ENCODE measurements at places on chromosomes 1 and 21.

GRCh38 chr1:235821361-235821981 lies 45.2 kb downstream of the LYST start:
- no peak for DNase-seq

DNA sequence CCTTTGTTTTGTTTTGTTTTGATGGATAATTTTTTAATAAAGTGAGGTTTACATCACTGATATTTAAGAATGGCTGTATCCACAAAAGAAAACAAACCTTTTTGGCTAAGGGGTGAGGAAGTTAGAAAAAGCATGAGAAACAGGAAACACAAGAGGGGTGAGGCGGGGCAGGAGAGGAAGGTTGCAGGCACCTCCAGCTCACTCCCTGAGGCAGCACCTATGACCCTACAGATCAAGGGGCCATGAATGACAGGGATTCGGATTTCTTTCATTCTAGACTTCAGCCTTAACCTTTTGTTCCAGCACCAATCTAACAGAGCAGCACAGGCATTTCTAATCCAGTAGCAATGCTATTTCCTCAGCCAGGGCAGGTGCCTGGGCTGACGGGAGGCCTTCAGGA lies 4.4 kb downstream of the CLCA4 start:
- DNase-seq = no peak

GRCh38 chr1:209513226-209513625 lies 70.3 kb upstream of the CAMK1G start:
- DNase-seq = peak; percentile 56

- no peak for DNase-seq
These were observed 5.5 kb downstream of the C2CD2 start for GRCh38 chr21:41948078-41948895.

- no peak for DNase-seq
These were observed 64.6 kb upstream of the RALGPS2 start for GRCh38 chr1:178660461-178660860.

- DNase-seq = peak; percentile 73
These were observed 489 bp downstream of the TNNI1 start for GRCh38 chr1:201421041-201421440.

GRCh38 chr21:43208561-43209332 lies 39.9 kb downstream of the CRYAA start:
- DNase-seq = no peak

- DNase-seq = peak; percentile 64
These were observed 8.8 kb upstream of the CTBS start for GRCh38 chr1:84582802-84583587.

DNA sequence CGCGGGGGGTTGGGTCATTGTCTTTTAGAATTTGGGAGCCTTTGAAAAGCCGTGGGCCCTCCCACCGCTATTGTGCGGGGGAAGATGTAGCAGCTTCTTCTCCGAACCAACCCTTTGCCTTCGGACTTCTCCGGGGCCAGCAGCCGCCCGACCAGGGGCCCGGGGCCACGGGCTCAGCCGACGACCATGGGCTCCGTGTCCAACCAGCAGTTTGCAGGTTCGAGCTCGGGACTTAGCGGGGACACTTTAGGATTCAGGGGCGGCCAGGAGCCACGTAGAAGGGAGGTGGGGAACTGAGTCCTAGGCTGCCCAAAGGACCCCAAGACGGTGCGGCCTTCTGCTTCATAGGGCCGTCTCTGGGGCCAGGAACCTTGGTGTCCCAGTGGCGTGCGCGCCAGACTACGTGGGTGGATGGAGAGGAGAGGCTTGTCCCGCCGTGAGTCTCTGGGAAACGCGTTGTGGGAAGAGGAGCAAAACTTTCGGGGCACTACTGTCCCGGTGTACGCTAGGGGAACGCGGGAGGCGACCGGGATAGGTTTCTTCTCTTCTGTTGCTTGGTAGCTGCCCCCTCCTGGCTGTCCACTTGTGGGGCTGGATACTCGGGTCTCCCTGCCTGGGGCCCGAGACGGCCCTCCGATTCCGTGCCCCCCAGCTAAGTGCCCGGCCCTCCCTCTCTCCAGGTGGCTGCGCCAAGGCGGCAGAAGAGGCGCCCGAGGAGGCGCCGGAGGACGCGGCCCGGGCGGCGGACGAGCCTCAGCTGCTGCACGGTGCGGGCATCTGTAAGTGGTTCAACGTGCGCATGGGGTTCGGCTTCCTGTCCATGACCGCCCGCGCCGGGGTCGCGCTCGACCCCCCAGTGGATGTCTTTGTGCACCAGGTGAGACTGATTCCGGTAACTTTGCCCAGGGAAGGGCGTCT lies at the start of gene LIN28A:
LIN28A (plus strand) TSS at position 112 of the 918 bp plus-strand sequence; CDS start at position 187, 75 bp downstream.
- no peak for DNase-seq

GRCh38 chr21:34770576-34770975 lies 101.8 kb downstream of the CLIC6 start:
- peak; percentile 64 for DNase-seq

DNA sequence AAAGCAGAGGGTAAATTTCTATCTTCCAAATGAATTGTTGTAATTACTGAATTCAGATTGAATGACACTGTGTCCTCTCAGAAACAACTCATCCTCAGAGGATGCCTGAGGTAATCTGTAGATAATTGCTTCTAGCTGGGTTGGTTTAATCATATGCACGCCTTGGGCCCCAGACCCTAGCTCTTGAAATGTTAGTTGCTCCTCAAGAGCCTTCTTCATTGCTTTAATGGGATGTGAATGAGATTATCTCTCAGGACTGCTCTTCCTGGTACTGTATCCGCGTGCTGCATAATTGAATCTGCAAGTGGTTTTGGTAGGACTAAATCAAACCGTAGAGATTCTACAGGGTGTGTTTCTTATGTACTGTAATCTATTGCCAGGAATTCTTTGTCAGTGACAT lies 569.3 kb upstream of the NEGR1 start:
- DNase-seq = no peak

DNA sequence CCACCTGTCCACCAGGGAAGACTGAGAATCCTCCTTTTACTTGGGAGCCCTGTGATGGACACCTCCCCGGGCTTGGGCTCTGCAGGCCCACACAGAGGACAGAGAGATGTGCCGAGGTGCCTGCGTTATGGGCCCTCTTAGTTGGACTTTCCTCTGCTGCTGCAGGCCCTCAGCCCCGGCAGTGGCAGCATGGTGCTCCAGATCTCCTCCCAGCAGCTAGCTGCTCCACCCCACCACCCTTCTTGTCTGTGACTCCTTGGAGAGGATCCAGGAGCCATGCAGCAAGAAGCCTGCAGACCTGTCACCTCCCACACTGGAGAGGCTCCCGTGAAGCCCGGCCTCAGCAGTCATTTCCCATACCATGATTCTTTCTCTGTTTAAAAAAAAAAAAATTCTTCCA lies 27.4 kb downstream of the PHGDH start:
- no peak for DNase-seq

DNA sequence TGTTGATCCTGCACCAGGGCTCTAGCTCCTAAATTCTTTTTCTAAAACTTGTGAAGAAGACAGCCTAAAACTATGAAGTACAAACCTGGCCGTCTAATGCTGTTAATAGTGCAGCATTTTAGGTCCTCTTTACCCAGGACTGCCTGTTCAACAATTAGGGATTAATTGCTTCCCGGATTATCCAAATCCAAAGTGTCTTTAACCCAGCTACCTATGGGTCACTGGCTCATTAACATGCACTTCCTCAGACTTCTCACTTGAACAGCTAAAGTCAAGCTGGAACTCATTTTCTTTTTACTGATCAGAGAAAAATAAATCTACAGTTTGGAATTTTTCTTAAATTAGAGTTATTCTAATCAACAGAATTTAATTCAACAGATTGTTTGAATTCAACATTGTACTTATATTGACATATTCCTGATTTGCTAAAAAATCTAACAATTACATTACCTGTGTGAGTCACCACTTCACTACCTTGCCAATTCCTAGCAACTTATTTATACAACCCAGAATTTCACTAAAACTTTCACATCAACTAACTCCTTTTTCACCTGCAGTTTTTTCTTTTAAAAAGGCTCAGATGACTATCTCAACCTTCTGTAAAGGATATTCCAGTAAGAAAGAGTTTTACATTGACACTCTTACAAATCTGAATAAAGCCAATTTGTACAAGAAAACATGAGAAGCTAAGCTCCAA lies 3.3 kb downstream of the HNRNPU start:
- DNase-seq = no peak

DNA sequence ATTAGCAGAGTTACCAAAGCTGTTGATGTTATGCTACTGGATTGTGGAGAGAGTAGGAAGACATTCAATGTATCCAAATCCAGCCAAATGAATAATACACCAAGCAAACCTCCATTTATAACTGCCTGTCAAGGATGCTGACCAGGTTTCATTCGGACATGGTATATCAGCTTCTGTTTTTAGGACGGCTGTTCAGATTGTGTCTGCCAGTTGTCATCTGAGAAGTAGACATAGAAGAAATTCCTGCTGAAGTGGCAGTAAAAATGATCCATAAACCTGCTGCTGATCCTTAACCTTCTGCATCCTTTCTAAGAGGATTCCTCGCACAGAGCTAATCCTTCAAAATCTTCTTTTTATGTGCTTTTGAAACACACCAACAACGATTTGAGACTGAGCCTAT lies 663.6 kb upstream of the PLXNA2 start:
- DNase-seq = peak; percentile 51

- peak; percentile 62 for DNase-seq
These were observed 803 bp downstream of the COP1 start for GRCh38 chr1:176206006-176206960.

DNA sequence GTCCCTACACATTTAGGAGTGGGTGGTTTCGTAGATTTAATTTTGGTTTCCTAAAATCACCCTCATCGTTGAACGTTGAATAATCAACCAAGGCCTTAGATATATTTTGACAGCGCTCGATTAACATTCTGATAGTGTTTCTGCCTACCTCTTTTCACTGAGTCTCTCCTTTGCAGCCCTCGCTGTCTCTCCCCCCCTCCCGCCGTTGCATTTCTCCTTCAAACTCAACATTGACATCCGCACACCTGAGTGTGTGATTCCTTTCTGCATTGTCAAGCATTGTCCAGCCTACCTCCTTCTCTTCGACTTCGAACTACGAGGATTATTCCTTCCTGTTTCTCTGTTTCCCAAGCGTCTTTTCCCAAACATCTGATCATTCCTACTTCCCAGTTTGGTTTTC lies 1.8 kb upstream of the ADAMTS1 start:
- no peak for DNase-seq

GRCh38 chr1:170707959-170708655 lies 44.2 kb downstream of the PRRX1 start:
- DNase-seq = peak; percentile 38

- no peak for DNase-seq
These were observed 8.5 kb upstream of the CNIH4 start for GRCh38 chr1:224348137-224348536.

Measured in SJCRH30 (cell line).